ENCODE measurements at places on chromosomes 11 and 22. TPM values are rescaled to one million over a fixed set of nuclear protein-coding genes. Genes with fewer than 3 reads are reported as not detected.

The CEND1 gene
- not detected for total RNA-seq

The RANBP1 gene
- total RNA-seq, result 192 TPM

The IGSF9B gene
- total RNA-seq, result not detected

The DEPDC7 gene
- total RNA-seq, result 0.16 TPM

The OR6T1 gene
- total RNA-seq, result not detected

The SC5D gene
- total RNA-seq, result 26.3 TPM

The APOL2 gene
- total RNA-seq, result 60.7 TPM

The OR51B2 gene
- not detected for total RNA-seq

The VPS51 gene
- total RNA-seq, result 268 TPM

The HTR3A gene
- not detected for total RNA-seq

The MN1 gene
- 0.32 TPM for total RNA-seq

The OR10S1 gene
- not detected for total RNA-seq

The KRTAP5-7 gene
- 0.16 TPM for total RNA-seq

The CHKB gene
- 32.9 TPM for total RNA-seq

The RAB3IL1 gene
- total RNA-seq, result 2.8 TPM

The CHRM1 gene
- total RNA-seq, result not detected

The MGAT3 gene
- total RNA-seq, result under 0.01 TPM

The PTPRCAP gene
- total RNA-seq, result 0.49 TPM

The MOGAT2 gene
- not detected for total RNA-seq

The RAG2 gene
- not detected for total RNA-seq

The IL10RA gene
- total RNA-seq, result under 0.01 TPM

The C1QTNF4 gene
- 0.16 TPM for total RNA-seq

The SPON1 gene
- 0.06 TPM for total RNA-seq

The C22orf31 gene
- total RNA-seq, result not detected

The NELL1 gene
- total RNA-seq, result not detected

The NRXN2 gene
- total RNA-seq, result not detected

The DLG2 gene
- 0.49 TPM for total RNA-seq

The LGALS1 gene
- total RNA-seq, result 4,257 TPM

The APOA4 gene
- total RNA-seq, result not detected

The LARGE2 gene
- total RNA-seq, result not detected

The GVQW3 gene
- total RNA-seq, result 0.57 TPM

The UPK3A gene
- total RNA-seq, result not detected

The ST14 gene
- not detected for total RNA-seq

The NCF4 gene
- not detected for total RNA-seq

The BLID gene
- 0.16 TPM for total RNA-seq

The HEPHL1 gene
- total RNA-seq, result not detected

The OR5M8 gene
- total RNA-seq, result not detected

The PHLDA2 gene
- 2.8 TPM for total RNA-seq

The MMP11 gene
- 8.6 TPM for total RNA-seq

The GLB1L3 gene
- not detected for total RNA-seq

The TH gene
- not detected for total RNA-seq

The SERHL2 gene
- 1.9 TPM for total RNA-seq

The POU2AF1 gene
- not detected for total RNA-seq

The UBASH3B gene
- total RNA-seq, result 1.1 TPM

The SYT9 gene
- under 0.01 TPM for total RNA-seq
